ENCODE measurements at places on chromosomes 5 and 9. TPM values are rescaled to one million over a fixed set of nuclear protein-coding genes. Genes with fewer than 3 reads are reported as not detected.

Gene DRD1
- total RNA-seq = not detected

Gene ADGRD2
- not detected for total RNA-seq

Gene INSYN2B
- 9.9 TPM for total RNA-seq

DNA sequence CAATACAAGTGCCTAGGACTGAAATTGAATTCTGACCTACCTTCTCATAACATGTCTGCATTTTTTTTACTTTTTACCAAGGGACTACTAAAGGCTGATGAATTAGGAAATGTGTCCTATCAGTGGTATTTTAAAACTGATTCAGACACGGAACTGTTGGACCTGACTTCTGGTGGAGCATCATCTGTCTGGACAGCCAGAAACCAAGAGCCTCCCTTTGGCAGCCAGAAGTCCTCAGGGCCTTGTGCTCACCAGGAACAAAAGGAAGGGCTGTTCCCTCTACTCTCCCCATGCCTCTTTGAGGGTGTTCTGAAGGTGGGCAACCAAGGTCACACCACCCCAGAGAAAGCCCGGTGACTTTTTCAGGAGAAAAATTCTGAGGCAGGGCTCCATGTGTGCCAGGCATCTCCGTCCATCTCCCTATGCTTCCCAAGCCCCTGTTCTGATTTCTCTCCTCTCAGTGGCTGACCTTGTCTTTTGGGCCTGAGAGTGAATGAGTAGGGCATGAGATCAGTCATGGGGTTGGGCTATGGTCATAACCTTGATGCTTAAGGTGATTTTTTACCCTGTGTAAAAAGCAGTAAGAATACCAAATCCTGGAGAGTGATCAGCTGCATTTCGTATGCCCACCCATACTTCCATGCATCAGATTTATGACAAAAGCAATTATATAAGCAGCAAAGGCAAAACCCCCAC is 143.7 kb downstream of the SCAMP1 start:
- no peaks in the 10 kb centered on the region for H3K27me3 ChIP-seq
- DNase-seq = no peak
- peak overlapping the region; percentile 86 for H3K27ac ChIP-seq
- H3K4me1 ChIP-seq = peaks cover 15% of the 10 kb centered on the region
- H3K36me3 ChIP-seq = no peaks in the 10 kb centered on the region

DNA sequence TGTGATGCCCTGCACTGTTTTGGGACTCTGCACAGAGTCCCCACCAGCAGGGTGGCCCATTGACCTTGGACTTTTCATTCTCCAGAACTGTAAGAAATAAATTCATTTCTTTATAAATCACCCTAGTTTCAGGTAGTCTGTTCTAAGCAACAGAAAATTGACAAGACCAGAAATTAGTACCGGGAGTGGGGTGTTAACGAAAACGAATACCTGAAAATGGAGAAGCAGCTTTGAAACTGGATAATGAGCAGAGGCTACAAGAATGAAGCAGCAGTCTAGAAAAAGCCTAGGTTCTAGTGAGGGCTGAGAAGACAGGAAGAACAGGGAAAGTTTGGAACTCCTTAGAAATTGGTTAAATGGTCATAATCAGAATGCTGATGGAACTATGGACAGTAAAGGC is 2.1 kb upstream of the MCC start:
- H3K4me3 ChIP-seq = no peak overlapping the region
- H3K27me3 ChIP-seq = peaks cover 26% of the 10 kb centered on the region
- peaks cover 20% of the 10 kb centered on the region for H3K4me1 ChIP-seq
- DNase-seq = no peak
- H3K27ac ChIP-seq = no peak overlapping the region

DNA sequence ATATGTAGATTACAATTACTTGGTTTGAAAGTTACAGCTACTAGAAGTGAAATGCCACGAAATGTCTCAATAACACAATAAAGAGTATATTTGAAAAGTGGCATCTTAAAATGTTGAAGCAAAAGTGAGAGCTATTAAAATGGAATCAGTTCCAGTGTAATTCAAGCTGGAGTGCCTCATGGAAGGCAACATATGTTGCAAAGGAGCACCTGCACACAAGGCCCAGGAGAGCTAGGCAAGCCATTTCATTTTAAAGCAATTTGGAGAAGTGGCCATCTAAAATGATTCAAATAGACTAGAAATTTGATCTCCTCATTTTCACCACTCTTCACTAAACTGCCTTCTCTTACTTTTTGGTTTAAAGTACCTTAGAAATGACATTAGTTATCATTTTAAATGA is 167.8 kb downstream of the GABRB2 start:
- no peaks in the 10 kb centered on the region for H3K4me1 ChIP-seq
- no peaks in the 10 kb centered on the region for H3K36me3 ChIP-seq
- H3K27me3 ChIP-seq = no peaks in the 10 kb centered on the region
- H3K27ac ChIP-seq = no peak overlapping the region
- no peak for DNase-seq

DNA sequence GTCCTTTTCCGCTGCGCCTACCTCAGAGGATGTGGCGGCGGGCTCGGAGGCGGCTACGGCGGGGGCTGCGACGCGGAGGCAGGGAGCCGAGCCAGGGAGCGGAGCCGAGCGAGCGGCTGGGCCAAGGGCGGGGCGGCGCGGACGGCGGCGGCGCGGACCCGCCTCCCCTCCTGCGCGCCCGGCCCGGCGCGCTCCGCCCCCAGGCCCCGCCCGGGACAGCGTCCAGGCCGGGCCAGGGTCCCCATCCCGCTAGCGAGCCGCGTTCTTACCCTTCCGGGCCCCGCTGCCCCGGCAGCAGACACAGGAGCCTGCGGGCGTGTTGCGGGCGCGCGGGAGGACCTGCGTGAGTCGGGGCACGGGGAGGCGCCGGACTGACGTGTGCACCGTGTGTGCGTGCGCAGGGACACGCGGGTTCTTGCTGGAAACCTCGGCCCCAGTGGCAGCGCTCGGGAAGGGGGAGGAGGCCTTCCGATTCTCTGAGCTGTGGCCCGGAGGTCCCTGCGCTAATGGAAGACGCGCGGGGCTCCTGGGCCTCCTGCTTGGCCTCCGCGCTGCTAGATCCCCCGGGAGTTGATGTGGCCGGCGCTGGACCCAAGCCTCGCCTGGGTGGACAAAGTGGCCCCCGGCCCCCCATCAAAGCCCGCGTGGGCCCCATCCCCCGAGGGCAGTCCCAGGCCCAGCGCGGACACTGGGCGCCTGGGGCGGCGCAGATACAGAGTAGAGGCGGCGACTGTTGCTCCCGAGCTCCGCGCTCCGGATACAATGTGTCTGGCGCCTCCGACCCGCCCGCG is at the start of gene VDAC1:
Gene VDAC1, minus strand, starts transcription at position 350 of the 791 bp plus-strand sequence. CDS start 11,963 bp downstream, outside the sequence.
- H3K36me3 ChIP-seq = peaks cover 7% of the 10 kb centered on the region
- peak; percentile 85 for DNase-seq

DNA sequence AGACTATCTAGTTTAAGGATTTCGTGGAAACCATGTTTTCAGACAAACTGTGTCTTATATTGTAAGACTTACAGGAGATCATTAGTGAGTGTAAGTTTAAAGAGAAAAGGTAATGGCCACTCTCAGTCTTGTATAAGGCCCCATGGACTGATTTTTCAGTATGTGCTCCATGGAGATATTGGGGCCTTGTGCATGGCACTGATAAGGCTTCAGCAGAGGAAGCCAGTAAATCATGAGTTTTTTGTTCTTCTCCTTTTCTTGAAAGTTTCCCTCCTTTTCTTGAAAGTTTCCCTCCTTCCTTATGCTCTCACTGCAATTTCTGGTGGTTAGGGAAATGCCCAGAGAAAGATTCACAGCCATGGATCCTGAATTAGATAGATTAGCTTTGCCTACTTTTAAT is 471.3 kb downstream of the LRRC70 start:
- no peak overlapping the region for H3K27ac ChIP-seq
- no peaks in the 10 kb centered on the region for H3K36me3 ChIP-seq
- DNase-seq = no peak
- H3K27me3 ChIP-seq = no peaks in the 10 kb centered on the region
- no peak overlapping the region for H3K4me3 ChIP-seq

- H3K4me3 ChIP-seq = no peak overlapping the region
- no peak for DNase-seq
- H3K4me1 ChIP-seq = no peaks in the 10 kb centered on the region
Measured at GRCh38 chr9:103942651-103943050, 151.5 kb upstream of the SMC2 start.

GRCh38 chr5:107215611-107216010 is 455.1 kb downstream of the EFNA5 start:
- no peak overlapping the region for H3K4me3 ChIP-seq
- H3K36me3 ChIP-seq = no peaks in the 10 kb centered on the region
- H3K27me3 ChIP-seq = no peaks in the 10 kb centered on the region

GRCh38 chr5:164784230-164784629 is 1278.8 kb downstream of the MAT2B start:
- no peak overlapping the region for H3K27ac ChIP-seq
- no peaks in the 10 kb centered on the region for H3K27me3 ChIP-seq
- H3K4me1 ChIP-seq = no peaks in the 10 kb centered on the region
- no peak for DNase-seq
- no peak overlapping the region for H3K4me3 ChIP-seq
- H3K36me3 ChIP-seq = no peaks in the 10 kb centered on the region

- H3K27ac ChIP-seq = no peak overlapping the region
- no peak for DNase-seq
- H3K27me3 ChIP-seq = no peaks in the 10 kb centered on the region
- H3K4me3 ChIP-seq = no peak overlapping the region
- H3K36me3 ChIP-seq = no peaks in the 10 kb centered on the region
Measured at GRCh38 chr9:128375865-128376264, 4.7 kb downstream of the URM1 start.

- H3K4me3 ChIP-seq = no peak overlapping the region
- H3K36me3 ChIP-seq = no peaks in the 10 kb centered on the region
- H3K4me1 ChIP-seq = peaks cover 30% of the 10 kb centered on the region
- H3K27ac ChIP-seq = peak overlapping the region; percentile 98
Measured at GRCh38 chr5:87120518-87121303, 147.0 kb upstream of the RASA1 start.

- H3K36me3 ChIP-seq = peaks cover 7% of the 10 kb centered on the region
- H3K27ac ChIP-seq = no peak overlapping the region
- peaks cover 10% of the 10 kb centered on the region for H3K4me1 ChIP-seq
- H3K4me3 ChIP-seq = peak overlapping the region; percentile 61
Measured at GRCh38 chr9:131503626-131504465, 1.1 kb downstream of the POMT1 start.

DNA sequence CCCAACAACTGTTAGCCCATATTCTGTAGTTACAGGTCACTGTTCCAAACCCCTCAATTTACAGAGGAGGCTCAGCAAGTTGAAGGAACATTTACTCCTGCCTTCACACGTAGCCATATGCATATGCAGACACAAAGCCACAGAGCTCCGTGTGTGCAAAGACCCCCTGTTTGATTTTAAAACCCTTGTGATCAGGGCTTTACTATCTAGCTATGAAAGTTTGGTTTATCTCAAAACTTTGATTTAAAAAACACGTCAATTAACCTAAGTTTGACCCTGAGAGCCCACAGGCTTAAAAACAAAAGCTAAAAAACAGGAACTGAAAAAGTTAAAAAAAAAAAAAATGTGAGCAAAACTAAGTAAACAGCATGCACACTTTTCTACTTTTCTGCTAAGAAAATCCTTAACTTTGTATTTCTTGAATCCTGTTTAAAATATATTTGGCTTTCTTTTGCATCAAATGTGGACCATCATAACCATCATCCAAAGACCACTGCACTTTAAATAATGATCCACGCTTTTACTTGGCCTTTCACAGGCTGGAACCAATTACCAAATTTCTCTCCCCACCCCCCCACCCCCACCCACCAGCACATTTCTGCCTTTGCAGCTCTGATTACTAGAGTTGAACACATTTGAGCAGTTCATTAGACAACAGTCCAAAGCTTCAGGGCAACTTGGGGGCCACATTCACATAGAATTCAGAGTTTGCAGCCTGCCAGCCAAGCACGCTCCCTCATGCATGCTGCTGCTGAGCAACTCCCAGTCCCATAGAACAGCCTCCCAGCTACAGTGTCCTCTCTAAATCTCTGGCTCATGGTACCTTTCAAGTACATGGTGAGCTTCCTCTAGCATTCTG is 128.8 kb upstream of the MAP3K1 start:
- peaks cover 2% of the 10 kb centered on the region for H3K27me3 ChIP-seq
- H3K4me3 ChIP-seq = no peak overlapping the region
- no peaks in the 10 kb centered on the region for H3K4me1 ChIP-seq
- no peaks in the 10 kb centered on the region for H3K36me3 ChIP-seq
- no peak overlapping the region for H3K27ac ChIP-seq
- no peak for DNase-seq

DNA sequence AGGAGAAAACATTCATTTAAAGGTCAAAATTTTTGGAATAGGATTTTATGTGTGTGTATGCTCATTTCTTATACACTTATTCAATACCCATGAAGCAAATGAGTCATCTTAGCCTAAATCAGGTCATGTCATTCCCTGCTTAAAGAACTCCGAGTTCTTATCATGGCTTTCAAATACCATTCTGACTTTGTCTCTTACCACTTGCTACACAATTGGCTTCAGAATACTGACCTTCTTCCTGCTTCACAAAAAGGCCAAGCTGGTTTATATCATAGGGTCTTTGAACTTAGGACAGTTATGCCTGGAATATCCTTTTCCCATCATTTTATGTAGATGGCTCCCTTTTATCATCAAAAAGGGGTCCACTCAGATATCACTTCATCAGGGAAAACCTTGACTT is 652.2 kb upstream of the WWC1 start:
- H3K36me3 ChIP-seq = no peaks in the 10 kb centered on the region
- H3K27me3 ChIP-seq = no peaks in the 10 kb centered on the region
- H3K4me1 ChIP-seq = peaks cover 10% of the 10 kb centered on the region
- H3K27ac ChIP-seq = no peak overlapping the region
- DNase-seq = no peak

GRCh38 chr5:80360914-80361444 is 41.2 kb downstream of the SPZ1 start:
- H3K4me3 ChIP-seq = no peak overlapping the region
- H3K27ac ChIP-seq = no peak overlapping the region
- no peaks in the 10 kb centered on the region for H3K36me3 ChIP-seq

DNA sequence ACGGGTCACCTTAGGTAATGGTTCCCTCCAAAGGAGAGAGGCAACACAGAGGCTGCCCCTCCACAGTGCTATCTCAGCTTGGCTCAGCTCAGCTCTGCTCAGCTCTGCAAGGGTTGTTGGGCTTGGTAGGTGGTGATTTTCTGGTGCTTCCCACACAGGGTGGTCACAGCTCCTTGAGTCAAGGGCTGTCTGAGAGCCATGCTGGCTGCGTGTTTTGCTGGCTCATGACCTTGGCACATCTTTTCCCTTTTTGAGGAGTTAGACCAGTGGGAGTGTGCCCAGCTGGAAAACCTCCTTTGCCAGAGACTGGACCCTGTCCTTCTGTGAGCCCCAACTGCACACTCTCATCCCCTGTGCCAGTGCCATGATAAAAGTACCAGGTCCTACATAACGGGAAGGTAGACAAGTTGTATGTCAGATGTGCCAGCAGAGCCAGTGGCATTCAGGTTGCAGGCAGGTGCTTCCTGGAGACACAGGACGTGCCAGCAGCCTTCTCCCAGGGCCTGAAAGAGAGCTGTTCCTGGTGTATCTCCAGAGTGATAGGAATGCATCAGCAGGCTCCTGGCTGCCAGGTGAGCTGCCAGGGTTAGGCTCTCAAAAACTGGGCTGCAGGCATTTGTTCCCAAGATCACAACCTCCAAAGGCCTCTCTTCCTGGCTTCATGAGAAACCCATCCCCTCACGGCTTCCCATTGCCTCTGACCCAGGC is 118.6 kb upstream of the CXCL14 start:
- H3K36me3 ChIP-seq = no peaks in the 10 kb centered on the region
- H3K4me3 ChIP-seq = no peak overlapping the region
- H3K27ac ChIP-seq = no peak overlapping the region

All from endothelial cell of umbilical vein (primary cell).